ENCODE measurements at places on chromosomes 7 and 10. TPM values are rescaled to one million over a fixed set of nuclear protein-coding genes. Genes with fewer than 3 reads are reported as not detected.

The IGFBP1 gene
- not detected for total RNA-seq

- DNase-seq: no peak
Observed at GRCh38 chr7:14403587-14403986, 414.1 kb upstream of the ETV1 start.

GRCh38 chr7:74483402-74484336 lies 30.0 kb downstream of the GTF2IRD1 start:
- peak; percentile 67 for DNase-seq

The TMEM213 gene
- not detected for total RNA-seq

GRCh38 chr7:28088032-28088431 lies 92.6 kb downstream of the JAZF1 start:
- DNase-seq: no peak

DNA sequence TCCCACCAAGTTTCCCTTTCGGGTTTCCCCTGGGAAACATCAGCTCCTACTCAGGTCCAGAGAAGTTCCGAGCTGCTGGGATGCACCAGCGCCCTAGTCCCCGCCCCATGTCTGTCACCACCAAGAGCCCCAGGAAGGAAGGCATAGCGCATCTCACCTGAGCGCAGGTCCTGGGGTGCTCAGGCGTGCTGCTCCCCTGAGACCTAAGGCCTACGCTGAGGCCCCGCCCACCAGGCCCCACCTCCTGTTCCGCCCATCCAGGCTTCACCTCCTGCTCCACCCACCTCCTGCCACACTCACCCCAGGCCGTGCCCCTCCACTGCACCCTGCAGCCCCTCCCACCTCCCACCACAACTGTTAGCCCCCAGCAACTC lies 1.2 kb upstream of the TFR2 start:
- DNase-seq: no peak

DNA sequence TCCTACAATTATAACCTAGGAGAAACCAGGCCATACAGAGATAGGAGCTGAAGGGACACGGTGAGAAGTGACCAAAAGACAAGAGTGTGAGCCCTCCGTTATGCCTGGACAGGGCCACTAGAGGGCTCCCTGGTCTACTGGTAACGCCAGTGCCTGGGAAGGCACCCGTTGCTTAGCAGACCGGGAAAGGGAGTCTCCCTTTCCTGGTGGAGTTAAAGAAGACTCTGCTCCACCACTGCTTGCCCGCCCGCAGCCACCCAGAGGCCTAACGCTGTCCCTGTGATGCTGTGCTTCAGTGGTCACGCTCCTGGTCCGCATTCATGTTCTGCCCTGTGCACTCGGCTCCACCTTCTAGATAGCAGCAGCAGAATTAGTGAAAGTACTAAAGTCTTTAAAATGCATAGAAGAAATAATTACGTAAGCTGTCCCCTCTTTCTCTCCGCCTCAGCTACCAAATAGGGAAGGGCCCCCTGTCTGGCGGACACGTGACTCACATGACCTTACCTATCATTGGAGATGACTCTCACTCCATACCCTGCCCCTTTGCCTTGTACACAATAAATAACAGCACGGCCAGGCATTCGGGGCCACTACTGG lies 34.8 kb downstream of the GRID2IP start:
- peak; percentile 86 for DNase-seq

GRCh38 chr7:45225311-45225947 lies 67.8 kb downstream of the RAMP3 start:
- DNase-seq: no peak

- peak; percentile 45 for DNase-seq
Observed at GRCh38 chr7:92988051-92988450, 129.7 kb downstream of the SAMD9 start.

- no peak for DNase-seq
Observed at GRCh38 chr10:123998197-123999141, 94.9 kb downstream of the CHST15 start.

GRCh38 chr7:23654508-23654907 lies 25.5 kb upstream of the FAM221A start:
- peak; percentile 25 for DNase-seq

GRCh38 chr7:2725178-2726105 lies 37.4 kb downstream of the AMZ1 start:
- no peak for DNase-seq

- no peak for DNase-seq
Observed at GRCh38 chr7:102317231-102318059, 30.8 kb downstream of the SH2B2 start.

The SPDYE1 gene
- total RNA-seq: not detected

- peak; percentile 47 for DNase-seq
Observed at GRCh38 chr10:29471544-29471859, 163.3 kb downstream of the SVIL start.

DNA sequence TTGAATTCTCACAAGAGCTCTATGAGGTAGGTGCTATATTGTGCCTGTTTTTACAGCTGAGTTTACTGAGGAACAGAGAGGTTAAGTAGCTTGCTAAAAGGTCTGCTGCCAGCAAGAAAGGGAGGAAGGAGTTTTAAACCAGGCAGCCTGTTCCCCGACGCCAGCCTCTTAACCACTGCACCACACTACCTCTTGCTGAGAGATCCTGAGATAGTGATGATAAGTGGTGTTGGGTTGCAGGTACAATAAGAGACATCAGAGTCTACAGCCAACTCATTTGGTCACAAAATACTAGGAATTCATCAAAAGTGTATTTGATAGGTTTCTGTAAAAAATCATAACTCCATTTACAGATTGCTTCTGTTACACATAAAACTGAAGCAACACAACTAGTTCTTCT lies 8.0 kb downstream of the CCDC71L start:
- DNase-seq: no peak

DNA sequence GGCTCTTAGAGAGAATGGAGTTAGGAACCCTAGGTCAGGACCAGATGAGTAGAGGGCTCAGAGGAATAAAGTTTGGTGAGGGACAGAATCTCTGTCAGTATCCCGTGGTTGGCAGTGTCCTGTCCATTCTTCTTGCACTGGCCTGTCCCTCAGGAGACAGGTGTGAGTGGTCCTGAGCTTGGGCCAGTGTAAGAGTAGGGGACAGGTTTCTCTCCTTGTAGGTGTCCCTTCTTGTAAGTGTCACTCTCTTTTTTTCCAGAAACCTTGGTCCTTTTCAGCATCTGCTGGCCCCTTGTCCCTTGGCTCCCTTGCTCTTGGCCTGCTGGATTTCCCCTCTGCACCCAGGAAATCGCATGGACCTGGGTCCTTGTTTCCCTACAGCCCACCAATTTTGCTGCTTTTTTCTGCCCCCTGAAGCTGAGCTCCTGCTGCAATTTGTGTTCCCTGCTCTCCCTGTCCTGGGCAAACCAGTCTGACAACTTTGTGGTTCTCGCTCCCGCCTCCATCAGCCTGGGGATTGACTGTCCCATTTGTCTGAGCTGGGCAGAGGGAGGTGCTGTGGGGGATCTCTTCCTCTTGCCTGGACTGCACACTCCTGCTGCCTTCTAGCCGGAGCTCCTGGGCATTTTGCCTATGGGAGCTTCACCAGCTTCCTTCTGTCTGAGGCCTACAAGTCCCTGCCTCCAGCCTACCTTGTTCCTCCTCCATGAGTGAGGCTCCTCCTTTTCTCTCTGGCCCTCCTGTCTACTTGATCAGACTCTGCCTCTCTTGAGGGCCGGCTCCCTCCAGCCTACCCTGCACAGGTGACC lies 6.5 kb downstream of the TSPAN14 start:
- DNase-seq: peak; percentile 60

DNA sequence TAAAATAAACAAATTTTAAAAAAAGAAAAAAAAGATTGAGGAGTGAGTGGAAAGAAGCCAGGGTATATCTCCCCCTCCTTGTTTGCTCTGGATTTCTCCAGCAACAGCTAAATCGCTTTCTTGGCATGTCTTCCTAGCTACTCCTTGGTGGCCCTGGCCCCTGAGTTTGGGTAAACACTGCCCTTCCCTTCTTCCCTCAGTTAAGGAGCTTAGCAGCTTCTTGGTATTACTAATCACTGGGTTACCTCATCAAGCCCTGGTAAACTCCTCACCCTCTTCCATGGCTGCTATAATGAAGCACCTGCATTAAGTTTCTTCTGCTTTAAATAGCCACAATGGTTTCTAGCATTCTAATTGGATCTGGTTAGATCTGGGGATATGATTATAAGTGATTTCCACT lies 269.8 kb downstream of the FZD1 start:
- DNase-seq: no peak

GRCh38 chr7:107614425-107614824 lies 34.4 kb downstream of the BCAP29 start:
- peak; percentile 59 for DNase-seq

The KCNMA1 gene
- 16.4 TPM for total RNA-seq

The VWDE gene
- total RNA-seq: 3.0 TPM

GRCh38 chr10:338171-339037 lies 203.1 kb downstream of the ZMYND11 start:
- DNase-seq: peak; percentile 90

- DNase-seq: no peak
Observed at GRCh38 chr7:26399736-26400135, 108.1 kb downstream of the SNX10 start.

The UPK3BL2 gene
- 17.4 TPM for total RNA-seq

DNA sequence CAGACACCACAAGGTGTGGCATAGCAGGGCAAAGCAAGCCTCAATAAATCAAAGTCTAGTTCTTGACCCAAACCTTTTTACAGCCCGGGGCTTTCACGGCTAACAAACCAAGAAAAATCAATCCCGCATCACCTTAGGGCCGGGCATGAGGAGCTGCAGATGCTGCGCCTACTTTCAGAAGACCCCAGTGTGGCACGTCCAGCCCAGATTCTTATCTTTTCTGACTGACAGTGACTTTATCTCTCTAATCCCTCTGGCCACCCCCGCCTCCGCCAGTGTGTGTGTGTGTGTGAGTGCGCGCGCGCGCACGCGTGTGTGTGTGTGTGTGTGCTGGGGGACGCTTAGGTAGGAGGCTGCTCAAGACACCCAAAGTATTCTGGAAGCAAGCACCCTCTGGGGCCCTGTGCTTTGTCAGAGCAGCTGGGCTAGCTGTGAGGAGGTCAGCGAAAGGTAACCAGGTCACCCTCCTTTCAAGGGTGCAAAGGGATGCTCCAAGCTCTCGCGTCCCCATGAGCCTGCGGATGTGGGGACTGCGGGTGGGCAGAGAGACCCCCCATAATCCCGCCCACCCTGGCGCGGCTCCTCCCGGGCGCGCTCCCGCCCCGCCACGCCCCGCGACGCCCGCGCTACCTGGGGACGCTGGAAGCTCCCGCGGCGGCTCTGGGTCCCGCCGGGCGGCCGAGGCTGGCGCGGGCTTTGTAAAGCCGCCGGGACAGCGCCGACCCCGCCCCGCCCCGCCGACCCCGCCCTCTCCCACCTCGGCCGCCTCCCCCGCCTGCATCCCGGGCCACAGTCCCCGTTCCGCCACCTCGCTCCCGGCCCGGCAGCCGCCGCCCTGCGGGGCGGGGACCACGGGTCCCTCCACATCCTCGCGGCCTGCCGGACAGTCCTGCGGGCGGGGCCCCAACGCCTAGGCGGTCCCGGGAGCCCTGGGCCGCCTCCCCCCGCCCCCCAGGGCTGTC lies 57.1 kb upstream of the RHOBTB1 start:
- peak; percentile 8 for DNase-seq

DNA sequence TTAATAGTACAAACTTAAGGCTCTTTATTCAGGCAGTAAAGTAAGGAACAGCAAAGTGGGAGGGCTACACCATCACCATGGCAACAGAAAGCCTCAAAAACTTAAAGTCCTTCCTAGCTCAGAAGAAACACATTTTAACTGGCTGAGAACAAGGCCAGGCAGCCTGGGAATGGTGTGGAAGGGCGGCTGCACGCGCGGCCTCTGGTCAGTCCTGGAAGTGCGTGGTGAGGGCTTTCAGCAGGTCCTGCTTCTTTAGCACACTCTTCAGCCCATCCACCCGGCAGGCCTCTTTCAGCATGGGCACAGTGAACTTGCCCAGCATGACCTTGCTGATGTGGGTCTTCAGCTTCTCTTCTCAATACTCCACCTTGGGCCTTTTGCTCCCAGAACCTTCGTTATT lies 133.0 kb downstream of the CYP26A1 start:
- no peak for DNase-seq

GRCh38 chr7:55481155-55481554 lies 91.1 kb downstream of the VOPP1 start:
- DNase-seq: no peak

GRCh38 chr7:108430664-108431063 lies 25.6 kb downstream of the NRCAM start:
- DNase-seq: no peak

DNA sequence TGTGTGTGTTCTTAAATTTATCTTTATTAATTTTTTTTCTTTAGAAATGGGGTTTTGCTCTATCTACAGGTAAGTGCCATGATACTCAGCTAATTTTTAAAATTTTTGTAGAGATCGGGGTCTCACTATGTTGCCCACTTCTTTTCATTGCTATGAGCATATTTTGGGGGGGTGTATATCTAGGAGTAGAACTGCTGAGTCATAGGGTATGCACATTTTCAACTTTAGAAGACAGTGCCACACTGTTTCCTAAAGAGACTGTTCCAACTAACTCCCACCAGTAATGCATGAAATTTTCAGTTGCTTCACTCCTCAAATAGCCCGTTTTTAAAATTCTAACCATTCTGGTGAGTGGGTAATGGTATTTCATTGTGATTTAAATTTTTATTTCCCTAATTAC lies 108.3 kb downstream of the CUL2 start:
- DNase-seq: no peak

The C7orf33 gene
- not detected for total RNA-seq

DNA sequence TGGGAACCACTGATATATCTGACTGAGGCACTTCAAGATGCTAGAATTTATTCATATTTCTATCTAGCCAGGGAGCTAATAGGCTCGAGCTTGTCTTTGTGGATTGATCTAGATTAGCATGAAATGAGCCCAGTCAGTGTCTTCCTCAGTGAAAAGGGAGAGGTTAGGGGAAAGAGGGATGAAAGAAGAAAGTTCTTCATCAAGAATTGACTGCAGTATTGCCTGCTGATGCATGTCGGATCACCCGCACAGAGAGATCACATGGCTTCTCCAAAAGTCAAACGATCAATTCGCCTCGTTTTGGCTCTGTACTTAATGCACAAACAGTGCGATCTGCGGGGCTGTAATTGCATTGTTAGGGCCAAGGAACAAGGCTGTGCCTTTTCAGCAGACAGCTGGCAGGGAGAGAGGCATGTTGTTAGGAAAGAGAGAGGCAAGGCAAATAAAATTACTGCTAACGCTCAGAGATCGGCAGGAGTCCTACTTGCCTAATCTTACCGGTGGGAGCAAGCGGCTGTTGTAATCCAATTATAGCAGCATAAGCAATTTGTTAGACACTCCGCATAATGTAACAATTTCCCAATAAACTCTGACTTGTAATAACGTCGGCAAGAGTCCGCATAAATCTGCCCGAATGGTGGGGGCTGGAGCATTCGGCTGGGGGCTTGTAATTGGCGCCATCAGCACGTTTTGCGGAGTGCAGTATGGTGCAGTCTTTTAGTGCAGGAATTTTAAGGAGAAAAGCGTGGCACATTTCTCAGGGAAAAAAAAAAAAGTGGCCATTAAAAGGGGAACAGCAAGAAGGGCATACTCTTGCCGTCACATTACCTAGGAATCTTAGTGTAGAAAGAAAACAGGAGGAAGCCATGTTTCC lies 102.1 kb downstream of the POLL start:
- no peak for DNase-seq

DNA sequence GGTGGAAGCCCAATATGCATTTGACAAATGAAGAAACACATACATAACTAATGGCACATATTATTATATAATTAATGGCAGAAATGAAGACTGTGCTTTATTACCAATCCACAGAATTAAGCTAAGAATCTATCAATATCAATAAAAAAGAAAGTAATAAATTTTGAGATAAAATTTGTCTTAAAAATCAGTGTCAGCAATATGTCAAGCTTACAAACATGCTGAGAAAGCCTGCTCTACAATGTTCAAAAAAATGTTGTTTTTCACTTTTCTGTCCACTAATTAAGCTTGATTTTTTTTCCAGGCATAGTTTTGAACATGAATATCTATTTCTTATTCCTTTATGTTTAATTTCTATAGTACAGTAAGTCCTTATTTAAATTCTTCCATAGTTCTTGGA lies 721.0 kb upstream of the LRRTM3 start:
- DNase-seq: no peak

Measured in MCF 10A (cell line).